ENCODE measurements at places on chromosomes 11 and 22. TPM values are rescaled to one million over a fixed set of nuclear protein-coding genes. Genes with fewer than 3 reads are reported as not detected.

DNA sequence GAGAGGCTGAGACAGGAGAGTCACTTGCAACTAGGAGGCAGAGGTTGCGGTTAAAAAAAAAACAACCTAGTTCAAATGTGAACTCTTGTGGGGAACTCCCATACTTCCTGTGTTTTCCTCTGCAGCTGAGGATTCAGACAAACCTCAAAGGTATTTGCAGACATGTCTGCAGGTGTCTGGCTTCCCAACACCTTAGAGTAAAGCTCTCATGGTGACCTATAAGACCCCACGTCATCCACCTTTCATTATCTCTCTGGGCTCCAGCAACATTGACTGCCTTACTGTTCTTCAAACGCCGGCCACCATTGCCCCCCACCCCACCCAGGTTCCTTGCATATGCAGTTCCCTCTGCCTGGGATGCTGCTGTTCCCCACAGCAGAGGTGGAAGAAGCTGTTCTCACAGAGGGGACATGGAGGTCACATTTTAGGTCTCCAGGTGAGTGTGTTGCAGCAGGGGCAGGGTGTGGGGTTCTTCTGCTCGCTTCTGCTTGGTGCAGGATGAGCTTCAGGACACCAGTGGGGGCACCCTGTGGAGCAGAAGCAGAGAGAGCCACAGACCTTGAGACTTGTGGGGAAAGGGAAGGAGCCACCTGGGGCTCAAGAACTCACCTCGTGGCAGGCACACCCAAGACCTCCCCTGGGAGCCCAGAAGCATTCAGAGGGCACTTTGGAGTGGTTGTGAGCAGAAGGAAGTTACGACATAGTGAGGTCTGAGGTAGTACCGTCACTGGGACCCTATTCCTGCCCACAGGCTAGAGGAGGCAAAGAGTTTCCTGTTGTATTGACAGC is 203.2 kb downstream of the CSNK2A3 start:
- H3K4me3 ChIP-seq = no peak overlapping the region
- no peak for DNase-seq
- no peaks in the 10 kb centered on the region for H3K36me3 ChIP-seq
- peaks cover 3% of the 10 kb centered on the region for H3K4me1 ChIP-seq
- H3K27ac ChIP-seq = no peak overlapping the region
- no peaks in the 10 kb centered on the region for H3K27me3 ChIP-seq

DNA sequence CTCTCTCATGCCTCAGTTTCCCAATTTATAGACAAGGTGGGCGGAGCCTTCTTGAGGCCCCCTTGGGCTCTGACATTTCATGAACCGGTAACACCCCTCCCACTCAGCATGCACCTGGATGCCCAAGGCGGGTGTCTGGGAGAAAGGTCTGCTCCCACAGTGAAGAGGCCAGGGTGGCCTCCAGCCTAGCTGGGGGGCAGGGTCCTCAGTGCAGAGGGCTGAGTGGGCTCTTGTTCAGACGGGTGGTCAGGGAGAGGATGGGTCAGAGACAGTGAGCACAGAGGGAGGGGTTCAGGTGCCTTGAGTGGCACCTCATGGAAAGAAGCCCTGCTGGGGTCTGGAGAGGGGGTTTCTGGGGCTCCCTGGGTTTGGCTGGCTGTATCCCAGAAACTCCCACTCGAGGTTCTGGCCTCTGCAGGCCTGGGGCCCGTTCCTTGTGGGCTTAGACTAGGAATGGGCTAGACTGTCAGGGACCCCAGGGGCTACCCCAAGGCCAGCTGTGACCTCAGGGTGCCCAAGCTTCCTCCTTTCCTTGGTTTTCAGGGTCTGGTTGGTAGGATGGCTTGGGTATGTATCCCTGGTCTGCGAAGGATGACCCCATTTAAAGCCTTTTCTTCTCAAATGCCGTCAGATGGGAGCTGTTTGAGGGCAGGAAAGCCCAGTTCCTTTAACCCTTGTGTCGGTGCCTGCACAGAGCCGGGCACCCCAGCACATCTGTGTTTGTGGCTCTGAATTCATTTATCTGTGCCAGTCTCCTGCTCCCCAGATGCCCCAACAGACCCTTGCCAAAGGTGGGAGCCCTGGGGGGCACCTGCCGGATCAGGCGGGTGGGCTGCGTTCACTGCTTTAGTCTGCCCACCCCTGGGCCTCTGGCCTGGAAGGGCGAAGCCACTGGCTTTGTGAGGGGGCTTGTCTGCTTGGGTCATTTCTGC is 1.2 kb downstream of the SYNGR1 start:
- peak overlapping the region; percentile 89 for H3K4me3 ChIP-seq
- no peaks in the 10 kb centered on the region for H3K36me3 ChIP-seq
- no peaks in the 10 kb centered on the region for H3K27me3 ChIP-seq
- no peak overlapping the region for H3K27ac ChIP-seq

DNA sequence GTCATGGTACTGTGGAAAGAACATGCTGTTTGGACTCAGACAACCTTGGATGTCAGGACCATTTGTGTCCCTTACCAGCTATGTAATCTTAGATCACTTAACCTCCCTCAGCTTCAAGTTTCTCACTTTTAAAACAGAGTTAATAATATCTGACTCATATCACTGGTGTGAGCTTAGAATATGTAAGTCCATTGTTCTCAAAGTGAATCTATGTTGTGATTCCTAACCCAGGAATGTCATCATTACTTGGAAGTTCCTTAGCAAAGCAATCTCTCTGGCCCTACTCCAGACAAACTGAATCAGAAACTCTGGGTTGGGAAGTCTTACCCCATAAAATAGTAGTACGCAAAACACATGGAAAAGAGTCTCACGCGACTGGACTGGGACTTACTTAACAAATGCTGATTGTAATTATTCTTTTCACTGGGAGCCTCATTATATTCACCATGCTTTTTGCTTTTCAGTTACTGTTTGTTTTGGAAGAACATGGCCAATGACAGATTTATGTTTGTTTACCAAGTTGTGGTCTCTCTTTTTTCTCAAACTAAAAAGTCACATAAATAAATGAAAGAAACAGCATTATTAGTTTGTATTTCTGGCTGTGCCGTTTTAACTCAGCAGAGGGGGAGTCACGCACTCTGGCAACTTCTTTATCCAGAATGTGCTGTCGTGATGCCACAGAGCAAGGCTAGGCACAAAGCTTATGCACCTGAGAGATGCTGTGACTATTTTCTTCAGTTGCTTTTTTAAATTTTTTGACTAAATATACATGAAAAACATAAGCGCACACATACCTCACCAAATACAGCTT is 217.7 kb upstream of the CTSC start:
- H3K27ac ChIP-seq = no peak overlapping the region
- H3K27me3 ChIP-seq = no peaks in the 10 kb centered on the region
- no peaks in the 10 kb centered on the region for H3K4me1 ChIP-seq
- no peak overlapping the region for H3K4me3 ChIP-seq
- DNase-seq = no peak
- no peaks in the 10 kb centered on the region for H3K36me3 ChIP-seq

- peak; percentile 14 for DNase-seq
- no peak overlapping the region for H3K4me3 ChIP-seq
- no peaks in the 10 kb centered on the region for H3K36me3 ChIP-seq
Observed at GRCh38 chr11:12284316-12285050, 92.9 kb upstream of the PARVA start.

DNA sequence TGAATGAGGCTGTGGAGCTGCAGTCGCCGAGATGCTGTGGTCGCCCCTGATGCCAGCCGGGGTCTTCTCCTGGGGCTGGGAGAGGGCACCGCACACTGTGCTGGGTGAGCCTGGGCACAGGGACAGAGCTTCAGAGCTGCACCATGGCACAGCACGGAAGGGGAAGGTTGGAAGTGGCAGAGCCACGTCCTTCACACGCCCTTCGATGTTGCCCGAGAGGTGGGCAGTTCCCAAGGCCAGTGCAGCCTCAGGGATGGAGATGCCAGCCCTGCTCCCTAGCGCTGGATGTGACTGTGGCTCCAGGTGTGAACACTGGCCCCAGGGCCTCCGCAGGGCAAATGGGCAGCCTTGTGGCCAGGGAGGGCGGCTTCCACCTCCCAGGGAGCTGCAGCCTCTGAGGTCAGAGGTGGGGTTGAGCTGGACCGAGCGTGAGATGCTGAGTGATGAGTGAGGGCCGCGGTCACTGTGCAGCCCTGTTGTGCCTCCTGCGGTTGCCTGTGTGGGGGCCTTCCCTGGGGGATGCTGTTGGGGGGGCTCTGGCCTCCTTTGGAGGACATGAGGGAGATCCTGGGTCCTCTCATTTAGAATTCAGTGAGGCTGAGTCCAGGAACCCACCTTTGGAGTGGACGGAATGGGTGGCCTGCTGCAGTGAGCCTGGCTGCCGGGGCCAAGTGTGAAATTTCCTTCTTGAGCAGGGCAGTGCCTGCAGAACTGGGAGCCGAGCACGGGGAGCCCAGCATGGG is 1090.0 kb downstream of the BRD1 start:
- H3K4me1 ChIP-seq = no peaks in the 10 kb centered on the region
- H3K27me3 ChIP-seq = no peaks in the 10 kb centered on the region
- H3K27ac ChIP-seq = no peak overlapping the region
- H3K36me3 ChIP-seq = peaks cover 21% of the 10 kb centered on the region

OR2AG2 gene
- total RNA-seq = 0.26 TPM

RAPSN gene
- total RNA-seq = 0.48 TPM

TMEM218 gene
- 15.2 TPM for total RNA-seq

GUCY1A2 gene
- 0.55 TPM for total RNA-seq

IL18 gene
- total RNA-seq = 0.31 TPM

SERPIND1 gene
- not detected for total RNA-seq

CBLIF gene
- not detected for total RNA-seq
